Stimulated activated CD8-positive, alpha-beta memory T cell treated with anti-CD3 and anti-CD28 coated beads, Interleukin-4, amount 100 ng/mL, for 1 hour (primary cell): ENCODE measurements at places on chromosomes 3 and 15.

DNA sequence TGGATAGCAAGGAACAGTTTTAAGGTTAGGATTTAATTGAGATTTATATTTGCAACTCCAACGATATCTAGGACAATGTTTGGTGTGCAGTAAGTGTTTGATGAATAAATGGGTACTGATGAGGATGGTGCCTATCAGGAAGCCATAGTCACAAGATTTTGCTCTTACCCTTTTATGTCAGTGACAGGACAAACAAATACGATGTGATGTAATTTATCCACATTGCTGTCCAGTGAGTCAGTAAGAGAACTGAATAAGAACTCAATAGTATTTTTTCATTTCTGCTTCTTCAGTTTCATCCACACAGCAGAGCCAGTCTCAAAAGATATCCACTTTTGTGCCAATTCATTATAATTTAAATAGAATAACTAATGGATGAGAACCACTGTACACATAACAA is 18.5 kb downstream of the C3orf85 start:
- no peak for DNase-seq

- no peak for DNase-seq
Observed at GRCh38 chr3:87318617-87319021, 42.2 kb upstream of the POU1F1 start.

- DNase-seq: no peak
Observed at GRCh38 chr3:110430146-110430545, 641.5 kb upstream of the NECTIN3 start.

DNA sequence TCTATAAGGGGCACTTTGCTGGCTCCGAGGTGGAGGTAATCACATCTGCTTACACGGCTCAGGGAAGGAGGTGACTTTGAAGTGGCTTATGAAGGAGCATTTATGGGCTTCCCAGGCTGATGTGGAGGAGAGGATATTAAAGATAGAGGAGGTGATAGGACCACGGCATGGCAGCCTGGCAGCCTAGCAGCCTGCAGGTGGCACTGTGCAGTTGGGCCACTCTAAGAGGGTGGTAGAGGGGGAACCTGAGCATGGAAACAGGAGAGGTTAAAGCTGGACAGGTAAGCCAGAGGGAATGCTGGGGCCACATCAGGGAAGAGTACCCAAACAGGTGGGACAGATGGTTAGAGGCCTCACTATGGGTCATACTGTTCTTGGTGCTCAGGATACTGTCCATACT is 375.0 kb downstream of the WDR72 start:
- no peak for DNase-seq

GRCh38 chr3:173685456-173685855 is 287.9 kb downstream of the NLGN1 start:
- DNase-seq: no peak

- no peak for DNase-seq
Observed at GRCh38 chr15:101318839-101319238, 23.8 kb upstream of the SNRPA1 start.

DNA sequence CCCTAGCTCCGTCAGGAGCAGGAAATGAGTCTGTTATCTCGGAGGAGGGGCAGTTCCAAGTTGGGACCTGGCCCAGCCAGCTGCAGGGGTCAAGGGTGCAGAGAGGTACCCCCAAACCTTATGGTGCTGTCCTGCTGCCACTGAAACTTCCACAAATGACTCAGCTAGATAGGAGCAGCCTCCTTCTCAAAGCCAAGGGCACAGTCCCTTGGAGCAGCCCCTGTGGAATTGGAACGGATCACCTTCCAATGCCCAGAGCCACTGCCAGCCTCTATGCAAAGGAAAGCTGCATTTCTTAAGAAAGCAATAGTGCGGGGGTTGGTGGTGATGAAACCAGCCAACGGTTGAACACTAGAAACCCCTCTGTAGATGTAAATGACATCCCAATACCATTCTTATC is 19.6 kb upstream of the LRRK1 start:
- no peak for DNase-seq

DNA sequence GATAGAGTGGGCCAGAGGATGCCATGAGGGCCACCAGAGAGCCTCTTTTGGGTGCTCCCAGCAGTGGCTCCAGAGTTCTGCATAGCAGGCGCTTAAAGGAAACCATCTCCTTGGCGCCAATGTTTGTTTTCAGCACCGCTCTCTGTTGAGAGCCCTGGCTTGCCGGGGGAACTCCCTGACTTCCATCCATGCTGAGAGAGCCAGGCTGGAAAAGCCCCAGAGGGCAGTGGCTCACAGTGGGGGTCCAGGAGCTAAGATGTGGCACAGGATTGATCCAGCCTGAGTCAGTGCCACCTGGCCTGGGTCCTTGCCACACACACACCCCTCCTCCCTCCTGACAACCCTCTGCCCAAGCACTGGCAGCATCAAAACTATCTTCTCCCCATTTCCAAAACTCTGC is 50.4 kb upstream of the HACD2 start:
- DNase-seq: no peak

- no peak for DNase-seq
Observed at GRCh38 chr3:58679446-58679845, 12.9 kb upstream of the FAM3D start.

DNA sequence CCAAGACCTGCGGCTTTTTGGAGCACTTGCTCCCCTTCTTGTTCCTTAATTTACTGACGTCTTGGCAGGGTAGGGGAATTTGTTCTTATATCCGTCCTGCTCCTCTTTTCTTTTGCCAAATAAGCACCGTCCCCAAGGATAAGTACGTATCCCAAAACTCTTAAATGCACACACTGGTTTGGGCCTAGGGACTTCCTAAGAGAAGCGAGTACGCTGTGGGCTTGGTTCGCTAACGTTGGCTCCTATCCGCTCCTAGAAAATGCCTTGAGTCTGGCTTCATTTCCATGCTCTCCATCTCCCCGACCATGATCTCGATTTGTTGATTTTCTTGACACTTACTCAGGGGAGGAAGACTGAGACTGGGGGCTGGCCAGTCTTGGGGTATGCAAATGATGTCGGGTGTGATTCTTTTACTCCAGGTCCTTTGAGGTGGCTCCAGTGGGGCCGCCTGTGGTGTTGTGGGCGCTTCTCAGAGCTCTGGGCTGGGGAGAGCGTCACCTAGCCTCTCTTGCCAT is 1.3 kb downstream of the MYRIP start:
- no peak for DNase-seq

- no peak for DNase-seq
Observed at GRCh38 chr15:81244306-81244705, 47.6 kb downstream of the IL16 start.

GRCh38 chr15:51299187-51300015 is 39.0 kb downstream of the CYP19A1 start:
- DNase-seq: no peak

GRCh38 chr15:83365370-83365938 is 81.0 kb upstream of the BNC1 start:
- no peak for DNase-seq

DNA sequence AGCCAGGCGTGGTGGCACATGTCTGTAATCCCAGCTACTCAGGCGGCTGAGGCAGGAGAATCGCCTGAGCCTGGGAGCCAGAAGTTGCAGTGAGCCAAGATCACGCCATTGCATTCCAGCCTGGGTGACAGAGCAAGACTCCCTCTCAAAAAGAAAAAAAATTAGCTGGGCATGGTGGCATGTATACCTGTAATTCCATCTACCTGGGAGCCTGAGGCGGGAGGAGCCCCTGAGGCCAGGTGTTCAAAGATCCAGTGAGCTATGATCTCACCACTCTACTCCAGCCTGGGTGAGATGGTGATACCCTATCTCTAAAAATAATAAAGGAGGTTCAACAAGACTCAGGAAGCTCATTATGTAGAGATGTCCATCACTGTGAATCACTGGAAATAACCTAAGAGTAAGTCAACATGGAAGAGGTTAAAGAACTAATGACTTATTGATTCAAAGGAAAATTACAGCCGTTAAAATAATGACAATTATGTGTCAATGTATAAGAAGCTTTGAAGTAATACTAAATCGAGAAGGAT is 19.8 kb upstream of the RAB7A start:
- DNase-seq: no peak
